ENCODE measurements at places on chromosomes 6 and 20.

DNA sequence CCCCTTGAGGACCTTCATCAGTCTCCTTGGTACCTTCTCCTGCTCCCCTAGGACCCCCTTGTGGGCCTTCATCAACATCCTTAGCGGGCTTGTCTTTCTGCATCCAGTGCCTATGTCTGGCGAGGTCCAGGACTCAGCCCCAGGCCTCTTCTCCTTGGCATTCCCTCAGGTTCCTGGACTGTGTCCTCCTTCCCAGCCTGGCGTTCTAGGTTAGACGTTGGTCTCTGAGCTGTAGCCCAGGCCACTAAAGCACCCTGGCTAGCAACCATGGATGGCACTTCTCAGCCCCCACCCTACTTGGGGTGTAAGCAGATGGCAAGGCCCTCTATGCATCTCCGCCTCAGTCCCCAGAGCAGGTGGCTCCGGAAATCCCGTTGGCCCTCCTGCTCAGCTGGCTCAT, 51.5 kb upstream of the NNAT start:
- no peak for DNase-seq

- no peak for DNase-seq
Observed at GRCh38 chr20:59962155-59962554, 3.9 kb downstream of the CDH26 start.

- DNase-seq, result no peak
Observed at GRCh38 chr6:14366872-14367271, 249.3 kb downstream of the CD83 start.

DNA sequence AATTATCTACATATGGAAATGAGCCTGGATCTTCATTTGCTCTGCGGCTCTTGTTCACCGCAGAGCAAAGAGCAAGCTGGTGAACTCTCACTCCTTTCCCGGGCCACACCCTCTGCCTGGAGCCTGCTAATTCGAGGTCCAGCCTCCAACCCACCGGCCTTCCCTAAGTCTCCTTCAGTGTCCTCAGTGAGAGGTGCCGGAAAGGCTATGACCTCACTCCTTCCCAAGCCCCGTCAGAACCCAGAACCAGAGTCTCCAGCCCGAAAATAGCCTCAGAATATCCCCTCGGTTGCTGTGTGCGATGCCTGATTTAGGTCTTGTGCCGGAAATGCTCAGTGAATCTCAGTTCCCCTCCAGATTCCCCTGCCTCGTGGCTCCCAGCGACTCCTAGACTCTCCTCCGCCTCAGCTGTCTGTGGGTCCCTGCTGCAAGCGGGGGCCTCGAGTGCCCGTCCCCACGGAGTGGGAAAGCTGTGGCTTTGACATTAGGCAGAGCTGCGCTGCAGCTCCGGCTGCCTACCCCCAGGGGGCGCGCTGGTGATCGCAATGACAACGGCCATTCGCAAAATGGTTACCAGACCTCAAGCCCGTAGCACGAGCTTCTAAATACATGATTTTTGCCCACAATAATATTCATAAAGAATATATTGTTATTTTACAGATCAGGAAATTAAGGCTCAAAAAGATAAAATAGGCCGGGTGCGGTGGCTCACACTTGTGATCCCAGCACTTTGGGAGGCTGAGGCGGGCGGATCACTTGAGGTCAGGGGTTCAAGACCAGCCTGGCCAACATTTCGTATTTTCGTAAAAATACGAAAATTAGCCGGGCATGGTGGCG, 4.1 kb upstream of the BNIP5 start:
- no peak for DNase-seq

DNA sequence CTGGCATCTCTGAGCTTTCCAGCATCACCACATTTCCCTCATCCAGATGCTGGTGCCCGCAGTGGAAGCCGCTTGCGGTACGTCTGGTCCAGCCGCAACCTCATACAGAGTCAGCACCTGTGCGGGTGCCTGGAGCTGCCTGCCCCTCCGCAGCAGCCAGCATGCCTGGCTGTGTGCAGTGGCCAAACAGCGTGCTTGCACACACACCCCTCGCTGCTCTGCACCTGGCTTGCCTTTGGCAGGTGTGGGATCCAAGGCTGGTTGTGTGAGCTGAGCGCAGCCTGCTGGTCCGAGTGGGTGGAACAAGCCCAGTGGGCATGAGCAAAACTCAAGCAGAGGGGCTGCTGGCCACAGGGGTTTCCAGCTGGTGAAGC, 3.1 kb upstream of the HINT3 start:
- no peak for DNase-seq

DNA sequence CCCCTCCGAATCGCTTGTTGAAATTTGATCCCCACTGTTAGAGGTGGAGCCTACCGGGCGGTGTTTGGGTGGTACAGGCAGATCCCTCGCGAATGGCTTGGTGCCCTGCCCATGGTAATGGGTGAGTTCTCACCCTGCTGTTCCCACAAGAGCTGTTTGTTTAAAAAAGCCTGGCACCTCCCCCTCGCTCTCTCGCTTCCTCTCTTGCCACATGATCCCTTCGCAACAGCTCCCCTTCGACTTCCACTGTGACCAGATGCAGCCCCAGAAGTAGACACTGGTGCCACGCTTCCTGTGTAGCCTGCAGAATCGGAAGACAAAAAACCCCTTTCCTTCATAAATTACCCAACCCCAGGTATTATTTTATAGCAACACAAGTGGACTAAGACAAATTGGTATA, 292.2 kb upstream of the QKI start:
- DNase-seq, result no peak

- no peak for DNase-seq
Observed at GRCh38 chr20:60513141-60513540, 554.9 kb downstream of the CDH26 start.

DNA sequence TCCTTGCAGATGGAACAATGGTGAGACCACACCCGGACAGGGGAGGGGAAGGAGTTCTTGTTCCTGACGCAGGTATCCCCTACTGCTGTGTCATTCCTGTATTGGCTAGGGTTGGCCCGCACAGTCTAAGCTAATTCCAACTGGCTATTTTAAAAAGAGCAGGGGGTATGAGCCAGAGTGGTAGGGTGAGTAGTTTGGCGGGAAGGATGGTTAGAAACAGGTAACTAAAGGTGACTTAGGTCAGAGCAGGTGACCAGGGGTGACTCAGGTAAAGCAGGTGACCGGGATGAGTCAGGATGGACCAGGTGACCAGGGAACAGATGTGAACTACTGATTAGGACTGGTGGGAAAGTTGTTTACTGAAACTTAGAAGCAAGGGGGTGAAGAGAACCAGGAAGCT, 58.0 kb downstream of the ZNF292 start:
- DNase-seq, result no peak

DNA sequence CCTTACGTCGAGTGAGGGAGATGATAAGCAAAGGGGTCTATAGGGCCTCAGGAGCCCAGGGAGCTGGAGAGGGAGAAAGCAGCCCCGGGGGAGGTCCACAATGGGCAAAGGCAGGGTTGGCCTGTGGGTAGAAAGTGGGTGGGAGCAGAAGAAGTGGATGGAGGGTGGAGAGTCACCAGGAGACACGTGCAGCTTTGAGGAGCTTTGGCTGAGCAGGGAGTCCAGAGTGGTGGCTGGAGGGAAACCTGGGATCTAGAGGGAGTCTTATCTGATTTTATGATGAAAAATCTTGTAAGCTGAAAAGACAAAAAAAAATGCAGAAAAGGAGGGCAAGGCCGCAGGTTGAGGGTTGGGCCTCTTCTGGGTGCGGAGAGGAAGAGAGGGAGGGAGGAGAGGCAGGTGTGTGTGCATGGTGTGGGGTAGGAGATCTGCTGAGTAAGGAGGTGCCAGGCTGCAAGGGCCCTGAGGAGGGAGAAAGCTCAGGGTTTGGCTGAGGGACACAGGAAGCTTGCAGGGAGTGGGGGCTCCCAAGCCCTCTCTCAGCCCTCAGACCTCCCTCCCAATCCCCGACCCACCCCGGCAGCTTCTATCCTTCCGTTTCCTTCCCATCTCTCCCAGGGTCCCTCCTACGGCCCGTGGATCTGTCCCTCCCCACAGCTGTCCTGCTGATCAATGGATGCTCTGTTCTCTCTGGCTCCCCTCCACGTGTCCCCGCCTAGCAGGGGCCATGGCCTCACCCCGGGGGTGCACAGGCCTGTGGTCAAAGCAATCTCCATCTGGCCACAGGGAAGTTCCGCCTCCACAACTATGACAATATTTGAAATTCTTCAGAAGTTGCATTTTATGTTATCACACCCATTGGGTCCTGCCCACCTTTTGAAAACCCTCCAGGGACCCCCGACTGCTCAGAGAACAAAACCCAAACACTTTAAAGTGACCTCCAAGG, 17.1 kb upstream of the BPI start:
- DNase-seq, result no peak

DNA sequence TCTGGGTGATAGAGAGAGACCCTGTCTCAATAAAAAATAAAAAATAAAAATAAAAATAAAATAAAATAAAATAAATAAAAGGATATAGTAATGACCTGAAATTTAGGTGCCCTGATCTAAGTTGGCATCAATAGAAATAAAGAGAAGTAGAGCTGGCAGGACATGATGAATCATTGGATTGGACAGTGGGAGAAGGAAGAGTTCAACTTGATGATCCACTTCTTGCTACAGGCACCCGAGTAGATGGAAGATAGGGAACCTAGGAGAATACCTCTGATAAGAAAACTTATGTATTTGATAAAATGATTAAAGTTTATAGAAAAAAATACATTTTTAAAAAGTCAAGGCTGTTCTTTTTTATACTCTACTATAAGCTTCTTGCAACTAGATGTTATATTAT, 79.0 kb downstream of the ADTRP start:
- no peak for DNase-seq

GRCh38 chr20:41534170-41534569, 84.0 kb downstream of the CHD6 start:
- DNase-seq, result no peak

GRCh38 chr20:24762791-24763350, 186.2 kb upstream of the CST7 start:
- DNase-seq, result no peak

- DNase-seq, result no peak
Observed at GRCh38 chr6:111781041-111781708, 92.1 kb downstream of the FYN start.

DNA sequence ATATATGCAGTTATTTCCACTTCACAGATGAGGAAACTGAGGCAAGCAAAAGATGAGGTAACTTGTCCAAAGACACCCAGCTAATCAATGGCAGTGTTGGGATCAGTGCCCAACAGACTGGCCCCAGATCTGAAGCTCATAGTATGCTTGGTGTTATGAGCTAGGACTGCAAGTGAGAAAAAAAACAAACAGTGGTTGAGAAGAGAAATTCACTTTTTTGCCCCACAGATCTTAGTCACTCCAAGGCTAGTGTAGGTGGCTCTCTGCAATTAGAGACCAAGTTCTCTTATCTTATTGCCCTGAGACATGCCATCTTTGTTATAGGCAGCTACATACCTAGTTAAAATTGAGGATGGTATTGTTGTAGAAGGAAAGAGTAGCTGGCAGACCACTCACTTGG, 16.3 kb downstream of the PLEKHG1 start:
- no peak for DNase-seq

GRCh38 chr20:12056839-12057238, 139.1 kb downstream of the BTBD3 start:
- no peak for DNase-seq

DNA sequence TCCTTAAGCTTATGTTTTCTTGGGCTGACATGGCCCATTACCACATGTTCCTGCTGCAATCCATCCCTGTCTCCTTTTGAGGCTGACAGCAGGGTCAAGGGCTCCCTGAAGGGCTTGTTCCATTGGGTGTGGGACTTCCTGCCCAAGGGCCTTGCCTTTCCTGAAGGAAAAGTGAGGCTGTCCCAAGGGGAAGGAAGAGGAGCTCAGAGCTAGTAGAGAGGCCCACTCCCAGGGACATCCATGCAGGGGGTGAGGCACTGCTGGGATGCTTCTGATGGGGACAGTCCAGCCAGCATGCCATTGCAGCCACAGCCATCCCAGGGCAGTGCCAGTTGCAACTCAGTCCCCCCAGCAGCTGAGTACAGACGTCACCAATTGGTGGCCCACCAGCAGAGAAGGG, 138.4 kb upstream of the FOXA2 start:
- no peak for DNase-seq

DNA sequence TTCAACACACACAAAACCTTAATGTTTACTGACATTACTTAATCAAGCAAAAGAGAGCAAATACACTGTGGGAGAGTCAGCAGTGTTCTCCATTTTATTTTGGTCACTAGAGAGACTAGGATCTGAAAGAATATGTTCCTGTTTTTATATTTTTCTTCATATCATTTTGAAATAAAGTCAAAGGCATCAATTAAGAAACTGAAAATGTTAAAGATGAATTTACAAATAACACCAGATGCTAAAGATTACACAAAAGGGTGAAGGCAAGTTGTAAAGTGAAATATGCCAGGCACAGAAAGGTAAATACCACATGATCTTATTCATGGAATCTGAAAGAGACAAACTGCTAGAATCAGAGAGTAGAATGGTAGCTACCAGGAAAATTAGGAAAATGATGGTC, 60.3 kb upstream of the FABP7 start:
- DNase-seq, result no peak

GRCh38 chr6:66328200-66328599, 621.2 kb upstream of the EYS start:
- no peak for DNase-seq
